ENCODE measurements at places on chromosomes 2 and 18.

- DNase-seq: peak; percentile 55
These were observed 258 bp downstream of the MGAT4A start for GRCh38 chr2:98730707-98731040.

GRCh38 chr18:41942254-41942653 is 12.8 kb upstream of the PIK3C3 start:
- no peak for DNase-seq

DNA sequence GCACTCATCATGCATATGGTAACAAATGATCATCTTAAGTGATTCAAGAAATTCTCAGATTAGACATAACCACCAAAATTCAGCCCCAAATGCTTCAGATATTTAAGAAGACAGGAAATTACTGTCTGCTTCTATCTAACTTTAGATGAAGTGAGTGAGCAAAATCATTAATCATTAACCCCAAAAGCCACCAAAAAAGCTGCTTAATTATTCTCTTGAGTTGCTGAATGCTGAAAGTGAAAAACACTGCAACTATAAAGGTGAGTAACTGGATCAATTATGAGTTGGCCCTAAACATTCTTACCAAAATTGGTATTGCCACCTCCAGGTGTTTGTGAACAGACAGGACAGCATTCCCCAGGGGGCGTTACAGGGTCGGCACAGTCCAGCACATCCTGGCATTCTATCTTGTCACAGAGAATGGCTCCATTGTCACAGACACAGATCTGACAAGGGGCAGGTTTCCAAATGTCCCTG is 69.6 kb downstream of the COL5A2 start:
- DNase-seq: no peak

DNA sequence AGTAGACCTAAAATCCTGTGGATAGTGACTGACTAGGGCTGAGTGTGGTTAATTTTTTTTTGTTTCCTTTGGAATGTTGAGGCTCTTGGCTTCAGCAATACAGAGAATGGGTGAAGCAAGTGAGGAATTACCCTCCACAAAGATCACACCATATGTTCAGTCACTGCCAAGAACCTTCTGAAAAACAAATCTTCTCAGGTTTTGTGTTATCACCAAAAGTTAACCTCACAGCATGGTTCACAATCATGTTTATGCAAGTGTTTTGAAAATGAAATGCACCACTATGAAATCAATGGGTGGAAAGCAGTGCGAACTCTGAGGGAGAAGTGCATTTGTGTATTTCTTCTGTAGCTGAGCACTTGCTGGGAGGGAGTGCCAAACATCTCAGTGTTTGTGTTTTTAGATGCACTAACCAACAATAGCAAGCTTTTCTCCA is 44.4 kb downstream of the SPATS2L start:
- no peak for DNase-seq

DNA sequence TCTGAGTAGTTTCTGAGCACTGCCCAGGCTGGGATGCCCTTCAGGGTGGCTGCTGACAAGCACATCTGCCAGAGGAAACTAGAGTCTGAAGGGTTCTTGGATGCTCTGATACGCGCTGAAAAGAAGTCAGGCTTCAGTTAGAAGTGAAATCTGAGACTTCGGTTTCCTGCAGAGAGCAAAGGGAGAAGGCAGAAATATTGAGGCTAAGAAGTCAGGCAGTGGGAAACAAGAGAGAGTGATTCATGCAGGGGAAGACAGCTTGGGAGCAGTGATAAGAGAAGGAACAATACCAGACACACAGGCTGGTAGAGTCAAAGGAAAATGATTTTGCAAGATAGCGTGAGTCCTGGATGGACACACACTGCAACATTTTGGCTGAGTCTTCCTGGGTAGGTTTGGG is 51.0 kb upstream of the BOD1L2 start:
- DNase-seq: no peak

DNA sequence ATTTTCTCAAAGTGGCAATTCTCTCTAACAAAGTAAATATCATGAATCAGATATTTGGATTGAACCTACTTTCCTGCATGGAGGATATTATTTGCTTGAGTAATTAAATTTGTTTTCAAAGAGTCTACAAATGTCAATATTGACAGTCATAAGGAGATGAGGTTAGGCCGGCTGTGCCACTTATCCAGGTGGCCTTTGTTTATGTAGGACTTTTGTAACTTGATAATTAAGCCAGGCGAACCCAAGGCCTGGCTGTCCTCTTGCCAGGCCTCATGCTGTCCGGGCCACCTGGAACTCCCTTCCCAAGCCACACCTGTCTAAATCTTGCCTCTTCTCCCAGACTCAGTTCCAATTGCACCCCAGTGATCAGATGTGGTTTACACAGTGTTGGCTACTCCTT is 255.2 kb downstream of the ACKR3 start:
- DNase-seq: no peak
